Kidney epithelial cell (primary cell): ENCODE measurements at places on chromosomes 3 and 15. TPM values are rescaled to one million over a fixed set of nuclear protein-coding genes. Genes with fewer than 3 reads are reported as not detected.

Gene PROS1
- 14.1 and 15.1 TPM in 2 replicates for total RNA-seq

DNA sequence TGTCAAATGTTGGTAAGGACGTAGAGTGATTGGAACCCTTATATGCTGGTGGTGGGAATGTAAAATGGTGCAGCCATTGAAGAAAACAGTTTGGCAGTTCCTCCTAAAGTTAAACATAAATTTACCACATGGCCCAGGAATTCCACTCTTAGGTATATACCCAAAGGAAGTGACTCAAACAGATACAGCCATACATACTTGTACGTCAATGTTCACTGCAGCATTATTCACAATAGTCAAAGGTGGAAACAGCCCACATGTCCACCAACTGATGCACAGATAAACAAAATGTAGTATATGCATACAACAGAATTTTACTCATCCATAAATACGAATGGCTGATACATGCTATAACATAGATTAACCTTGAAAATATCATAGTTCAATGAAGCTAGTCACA, 13.2 kb downstream of the CLASP2 start:
- DNase-seq, result no peak

DNA sequence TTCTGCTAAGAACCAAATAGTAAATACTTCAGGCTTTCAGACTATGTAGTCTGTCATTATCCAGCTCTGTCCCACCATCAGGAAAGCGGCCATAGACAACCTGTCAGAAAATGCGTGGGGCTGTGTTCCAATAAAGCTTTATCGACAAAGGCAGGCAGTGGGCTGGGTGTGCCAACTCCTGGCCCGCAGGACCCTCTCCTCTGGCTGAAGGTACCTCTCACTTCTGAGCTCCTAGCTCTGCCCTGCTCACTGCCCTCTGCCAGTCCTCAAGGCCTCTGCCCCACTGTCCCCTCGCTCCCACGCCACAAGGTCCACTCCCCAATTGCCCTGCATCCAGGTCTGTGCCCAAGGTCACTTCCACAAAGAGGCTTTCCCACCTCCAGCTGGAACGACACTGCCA, 20.0 kb downstream of the SSUH2 start:
- no peak for DNase-seq

DNA sequence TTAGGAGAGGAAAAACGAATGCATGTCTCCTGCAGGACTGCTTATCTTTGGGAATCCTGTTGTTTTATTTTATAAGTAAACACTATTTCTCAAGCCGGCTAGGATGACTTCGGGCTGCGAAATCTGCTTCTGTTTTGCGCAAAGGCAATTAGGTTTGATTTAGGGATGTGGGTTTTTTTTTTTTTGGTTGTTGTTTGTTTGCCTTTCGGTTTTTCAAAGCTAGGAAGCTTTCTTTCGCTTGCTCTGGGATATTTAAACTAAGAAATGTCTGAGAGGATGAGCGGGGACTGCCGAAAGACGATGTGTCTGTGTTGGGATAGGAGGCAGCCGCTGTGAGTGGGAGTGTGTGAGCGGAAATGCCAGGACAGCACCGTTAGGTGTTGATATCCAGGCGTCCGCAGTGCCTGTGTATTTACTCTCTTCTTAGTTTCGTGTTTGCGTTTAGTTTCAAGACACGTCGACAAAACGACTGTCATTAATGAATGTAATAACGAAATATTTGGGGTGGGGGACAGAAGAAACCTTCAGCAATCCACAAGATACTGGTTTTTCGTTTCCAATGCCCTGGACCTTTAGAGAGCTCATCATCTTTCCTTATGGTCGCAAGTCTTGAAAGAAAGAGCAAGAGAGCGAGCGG, 604 bp downstream of the ISL2 start:
- DNase-seq, result no peak

Gene ECE2
- not detected in 2 replicates for total RNA-seq

Gene ZDHHC3
- total RNA-seq, result 58.3 and 68.3 TPM in 2 replicates

Gene ZPLD1
- total RNA-seq, result 0.08 and 0.41 TPM in 2 replicates

Gene RASL12
- total RNA-seq, result 0.92 TPM in 1 of 2 replicates, not detected in the other

Gene SLCO2A1
- 2.5 and 3.6 TPM in 2 replicates for total RNA-seq

DNA sequence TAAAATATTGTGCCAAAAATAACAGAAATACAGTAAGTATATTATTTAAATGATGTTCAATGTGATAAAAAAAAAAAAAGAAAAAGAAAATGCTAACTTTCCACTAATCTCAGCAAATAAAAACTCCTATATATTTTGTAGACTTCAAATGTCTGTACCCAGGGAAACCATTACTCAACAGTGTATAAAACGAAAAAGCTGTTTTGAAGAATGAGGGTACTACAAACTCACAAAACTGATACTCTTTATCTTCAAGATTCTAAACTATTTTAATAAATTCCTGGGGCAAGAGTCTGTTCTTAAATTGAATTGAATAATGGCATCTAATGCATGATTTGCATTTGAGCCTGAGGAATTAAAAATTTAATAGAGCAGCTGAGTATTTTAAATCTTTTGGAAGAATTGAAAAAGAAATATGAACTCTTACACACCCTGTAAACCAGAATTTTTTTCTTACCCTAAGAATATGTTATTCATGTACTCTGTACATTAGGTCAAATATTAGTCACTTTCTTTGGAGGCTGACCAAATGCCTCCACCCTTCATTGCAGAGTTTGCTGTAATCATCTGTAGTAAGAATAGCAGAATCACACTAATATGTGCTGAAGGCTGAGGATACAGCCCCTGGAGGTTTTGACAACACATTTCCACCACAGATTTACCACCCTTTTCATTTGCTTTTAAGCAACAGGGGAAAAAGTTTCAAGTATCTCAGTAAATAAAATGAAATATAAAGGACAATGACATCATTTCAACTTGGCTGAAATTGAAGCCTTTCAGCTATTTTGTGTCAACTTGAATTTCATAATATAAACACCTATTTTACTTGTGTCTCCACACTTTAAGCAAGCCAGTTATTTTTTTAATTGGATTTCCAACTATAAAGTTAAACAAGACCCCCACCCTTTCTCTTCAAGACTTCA, 79.7 kb downstream of the FBN1 start:
- DNase-seq, result peak; percentile 23

- DNase-seq, result no peak
Measured at GRCh38 chr15:91857224-91857585, 3.7 kb downstream of the SLCO3A1 start.

DNA sequence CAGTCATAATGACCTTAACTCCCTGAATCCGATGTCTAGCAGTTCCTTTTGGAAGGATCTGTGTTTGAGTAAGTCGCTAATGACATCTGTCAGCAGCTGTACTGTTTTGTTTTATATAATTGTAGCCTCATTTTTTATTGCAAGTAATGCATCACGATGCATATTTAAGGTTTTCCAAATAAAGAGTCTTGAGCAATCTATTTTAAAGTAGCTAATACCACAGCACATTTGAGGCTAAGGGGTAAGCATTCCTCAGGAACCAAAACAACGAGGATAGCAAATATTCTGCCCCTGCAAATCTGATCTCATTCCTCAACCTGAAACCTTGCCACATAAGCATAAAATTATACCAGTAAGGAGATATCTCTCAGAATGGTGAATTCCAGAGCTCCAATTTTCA, 98.7 kb downstream of the TBC1D5 start:
- no peak for DNase-seq

GRCh38 chr3:159191447-159191846, 389.6 kb downstream of the MFSD1 start:
- DNase-seq, result peak; percentile 64

Gene CISH
- total RNA-seq, result 3.8 and 4.8 TPM in 2 replicates

GRCh38 chr15:36798366-36798765, 218.9 kb downstream of the CDIN1 start:
- DNase-seq, result no peak

DNA sequence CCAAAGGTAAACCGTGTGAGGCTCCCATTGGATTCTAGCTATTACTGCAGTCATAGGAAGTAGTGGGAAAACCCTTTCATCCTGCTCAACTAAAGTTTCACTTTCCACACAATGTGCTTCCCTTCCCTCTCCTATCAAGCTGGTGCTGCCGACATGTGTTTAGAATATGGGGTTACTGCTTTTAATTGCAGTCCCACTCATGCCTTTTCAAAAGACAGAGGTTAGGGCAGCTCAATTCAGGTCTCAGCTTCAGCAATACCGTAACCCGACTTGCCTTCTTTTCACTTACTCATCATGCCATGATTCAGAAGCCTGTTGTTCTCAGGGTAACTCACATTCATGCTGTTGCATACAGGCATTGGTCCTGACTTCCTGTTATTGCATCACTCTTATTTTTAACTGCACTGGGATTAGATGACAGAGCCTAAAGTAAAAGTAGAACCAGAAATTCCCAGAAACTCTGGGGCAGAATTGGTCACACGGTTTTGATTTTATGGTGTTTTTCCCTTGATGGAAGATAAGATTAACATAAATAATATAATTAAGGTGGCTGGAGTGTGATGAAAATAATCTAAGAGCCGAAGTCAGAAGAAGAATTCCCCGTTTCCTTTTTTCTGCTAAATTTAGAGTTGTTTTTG, 45.7 kb downstream of the C2CD4B start:
- DNase-seq, result peak; percentile 93

- DNase-seq, result no peak
Measured at GRCh38 chr3:17741621-17742101, 770 bp downstream of the TBC1D5 start.

- DNase-seq, result no peak
Measured at GRCh38 chr15:90749754-90750153, 32.6 kb downstream of the BLM start.

Gene SEMA7A
- total RNA-seq, result 289 and 322 TPM in 2 replicates

Gene SEMA6D
- total RNA-seq, result 1.7 and 1.8 TPM in 2 replicates

Gene GMPPB
- 44.0 and 53.2 TPM in 2 replicates for total RNA-seq

Gene RARRES1
- 5.3 and 6.9 TPM in 2 replicates for total RNA-seq

DNA sequence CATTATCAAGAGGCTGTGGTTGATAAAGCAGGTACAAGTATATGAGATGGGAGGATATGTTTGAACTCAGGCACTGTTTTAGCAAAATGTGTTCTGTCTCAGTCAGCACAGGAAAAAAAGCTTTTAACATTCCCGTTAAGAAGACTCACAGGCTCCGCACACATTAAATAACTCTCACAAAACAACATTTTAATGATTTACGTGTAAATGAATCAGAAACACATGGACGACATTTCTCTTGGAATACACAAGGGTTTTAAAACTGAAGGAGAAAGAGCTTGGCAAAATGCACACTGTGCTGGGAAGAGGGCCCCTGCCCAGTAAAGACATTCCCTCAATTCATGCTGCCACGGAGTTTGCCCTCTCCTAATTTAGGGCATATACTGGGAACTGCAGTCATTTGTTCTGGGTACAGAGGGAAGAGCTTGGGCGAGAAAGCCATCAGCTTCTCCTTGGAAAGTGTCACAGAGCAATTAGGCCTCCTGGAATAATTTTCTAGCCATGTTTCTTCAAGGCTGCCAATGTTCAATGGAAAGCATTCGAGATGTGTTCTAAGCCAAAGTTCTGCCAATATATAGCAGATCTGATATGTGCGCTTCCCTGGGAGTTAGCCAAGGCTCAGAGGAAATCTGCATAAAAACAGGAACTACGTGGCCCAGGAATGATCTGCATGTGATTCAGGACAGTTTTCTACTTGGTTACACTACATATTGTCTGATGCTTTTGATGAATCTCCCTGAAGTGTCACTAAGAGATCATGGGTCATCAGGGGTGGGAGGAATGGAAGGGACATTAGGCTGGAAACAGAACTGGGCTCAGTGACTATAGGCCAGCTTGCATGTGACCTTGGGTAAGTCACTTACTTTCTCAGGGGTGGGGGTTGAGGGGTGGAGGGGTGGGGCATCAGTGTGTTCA, 2.2 kb upstream of the MASP1 start:
- DNase-seq, result no peak

DNA sequence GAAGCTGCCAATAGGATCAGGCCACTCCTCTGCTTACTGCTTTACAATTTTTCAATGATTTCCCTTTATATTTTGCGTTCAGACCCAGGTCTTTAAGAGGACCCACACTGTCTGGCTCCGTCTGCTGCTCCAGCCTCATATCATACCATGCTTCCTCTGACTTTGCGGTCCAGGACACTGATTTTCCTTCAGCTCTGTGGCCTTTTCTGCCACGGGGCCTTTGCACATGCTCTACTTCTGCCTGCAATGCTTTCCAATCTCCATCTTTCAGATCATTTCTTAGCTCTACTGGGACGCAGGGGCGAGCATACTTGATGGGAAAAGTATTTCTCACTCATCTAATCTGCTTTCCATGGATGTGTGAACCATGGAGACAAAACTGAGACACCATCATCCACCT, 23.0 kb upstream of the SH3GL3 start:
- DNase-seq, result no peak
